ENCODE measurements at places on chromosomes 5 and 9.

DNA sequence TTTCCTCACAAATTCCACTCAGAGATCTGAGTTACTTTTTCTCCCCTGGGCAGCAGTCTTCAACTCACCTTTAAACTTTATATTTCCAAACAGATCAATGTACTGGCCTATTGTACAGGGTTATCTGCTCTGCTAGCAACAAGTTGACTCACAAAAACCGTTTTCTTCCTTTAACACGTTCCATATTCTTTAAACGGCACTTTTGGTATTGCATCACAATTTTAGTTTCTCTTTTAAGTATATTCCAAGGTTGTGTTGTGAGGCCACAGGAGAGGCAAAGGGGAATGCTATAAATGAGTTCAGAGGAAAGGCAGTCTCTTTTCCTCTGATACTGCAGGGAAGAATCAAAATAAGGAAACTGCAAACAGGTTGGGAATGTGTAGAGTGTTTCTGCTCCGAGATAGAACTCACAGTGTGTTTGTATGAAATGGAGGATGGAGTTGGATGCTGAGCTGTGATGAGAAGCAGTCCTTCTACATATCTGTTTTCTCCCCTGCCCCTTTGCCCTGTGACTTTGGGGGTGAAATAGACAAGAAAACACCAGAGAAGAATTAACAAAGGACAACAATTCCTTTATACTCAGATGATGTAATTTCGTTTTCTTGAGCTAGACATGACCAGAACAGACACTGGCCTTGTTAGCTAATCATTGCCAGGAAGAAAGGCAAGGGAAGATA lies 9.9 kb upstream of the ALDOB start:
- no peak for DNase-seq

DNA sequence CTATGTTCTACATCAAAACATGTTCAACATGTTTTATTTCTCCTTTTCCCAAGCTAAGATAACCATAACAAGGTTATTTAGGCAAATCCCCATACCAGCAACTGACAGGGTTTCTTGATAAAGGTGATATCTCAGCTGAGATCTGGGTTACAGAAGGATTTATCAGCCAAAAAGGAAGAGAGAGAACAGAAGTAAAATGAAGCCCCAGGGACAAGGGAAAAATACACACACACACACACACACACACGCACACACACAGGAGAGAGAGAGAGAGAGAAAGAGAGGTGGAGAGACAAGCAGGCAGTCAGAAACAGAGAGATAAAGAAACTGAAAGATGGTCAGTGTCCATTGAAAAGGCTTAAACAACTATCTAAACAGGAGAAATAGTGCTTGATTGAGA lies 19.7 kb upstream of the MLLT3 start:
- DNase-seq, result no peak

DNA sequence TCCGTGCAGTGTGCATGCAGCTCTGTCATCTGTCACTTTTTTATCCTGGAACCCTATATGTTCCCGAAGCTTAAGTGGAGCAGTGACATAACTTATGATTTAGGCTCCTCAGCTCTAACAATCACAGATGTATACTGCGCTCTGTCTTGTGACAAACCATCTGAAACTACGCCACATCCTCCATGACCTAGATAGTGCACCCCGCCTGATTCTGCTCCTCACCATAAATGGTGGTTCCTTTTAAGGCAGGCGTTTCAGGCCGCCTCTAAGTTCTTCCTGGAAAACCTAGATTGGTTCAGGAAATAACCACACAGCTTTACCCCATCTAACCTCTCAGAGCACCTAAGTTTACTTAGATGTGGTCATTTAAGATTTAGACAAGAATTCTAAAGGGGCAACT lies 372.0 kb downstream of the CDH10 start:
- DNase-seq, result no peak

GRCh38 chr5:103441523-103441922 lies 121.1 kb downstream of the NUDT12 start:
- no peak for DNase-seq

DNA sequence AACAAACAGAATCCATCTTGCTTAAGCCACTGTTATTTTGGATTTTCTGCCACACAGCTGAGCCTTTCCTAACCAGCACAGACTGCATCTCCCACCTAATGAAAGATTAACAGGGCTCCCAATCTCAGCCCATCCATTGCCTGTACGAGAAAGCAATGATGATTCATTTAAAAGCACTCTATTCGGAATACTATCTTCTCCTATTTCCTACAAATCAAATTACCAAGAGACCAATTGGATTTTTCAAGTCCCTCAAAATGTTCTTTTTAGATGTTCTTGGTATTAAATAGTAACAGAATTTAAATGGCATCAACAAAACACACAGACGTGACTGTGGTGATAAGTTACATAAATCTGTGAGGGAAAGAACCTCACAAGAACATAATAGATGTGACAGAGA lies 324.1 kb downstream of the AGTPBP1 start:
- no peak for DNase-seq

GRCh38 chr9:14151451-14151850 lies 162.5 kb downstream of the NFIB start:
- no peak for DNase-seq

DNA sequence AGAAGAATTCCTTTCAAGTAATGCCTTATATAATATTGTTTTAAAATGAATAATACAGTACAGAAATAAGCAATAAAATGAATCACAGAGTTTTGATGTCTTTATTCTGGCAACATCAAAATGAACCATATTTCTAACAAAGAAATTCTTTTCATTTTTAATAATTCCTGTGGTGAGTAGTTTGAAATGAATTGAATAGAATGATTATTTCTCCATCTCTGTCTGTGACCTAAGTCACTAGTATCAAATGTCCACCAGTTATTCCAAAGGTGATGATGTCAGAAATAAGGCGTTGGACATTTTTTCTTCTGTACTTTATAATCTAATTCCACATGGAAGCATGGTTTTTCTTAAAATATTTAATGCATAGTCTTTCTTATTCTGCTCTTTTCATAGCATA lies 106.2 kb downstream of the ADAMTSL1 start:
- DNase-seq, result no peak

GRCh38 chr9:90128587-90129190 lies 513.9 kb downstream of the DIRAS2 start:
- DNase-seq, result peak; percentile 10

- DNase-seq, result no peak
Observed at GRCh38 chr9:23537192-23538066, 288.6 kb downstream of the ELAVL2 start.

DNA sequence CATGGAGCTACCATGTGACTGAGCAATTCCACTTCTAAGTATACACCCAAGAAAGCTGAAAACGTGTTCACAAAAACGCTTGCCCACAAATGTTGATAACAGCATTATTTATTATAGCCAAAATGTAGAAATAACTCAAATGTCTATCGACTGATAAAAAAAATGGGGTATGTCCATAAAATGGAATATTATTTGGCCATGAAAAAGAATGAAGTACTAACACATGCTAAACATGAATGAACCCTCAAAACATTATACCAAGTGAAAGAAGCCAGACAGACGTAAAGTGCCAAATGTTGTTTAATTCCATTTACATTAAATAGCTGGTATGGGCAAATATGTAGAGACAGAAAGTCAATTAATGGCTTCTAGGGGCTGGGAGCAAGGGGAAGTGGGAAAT lies 184.9 kb upstream of the IRX2 start:
- DNase-seq, result no peak

GRCh38 chr9:71648453-71648852 lies 119.9 kb downstream of the CEMIP2 start:
- DNase-seq, result no peak

DNA sequence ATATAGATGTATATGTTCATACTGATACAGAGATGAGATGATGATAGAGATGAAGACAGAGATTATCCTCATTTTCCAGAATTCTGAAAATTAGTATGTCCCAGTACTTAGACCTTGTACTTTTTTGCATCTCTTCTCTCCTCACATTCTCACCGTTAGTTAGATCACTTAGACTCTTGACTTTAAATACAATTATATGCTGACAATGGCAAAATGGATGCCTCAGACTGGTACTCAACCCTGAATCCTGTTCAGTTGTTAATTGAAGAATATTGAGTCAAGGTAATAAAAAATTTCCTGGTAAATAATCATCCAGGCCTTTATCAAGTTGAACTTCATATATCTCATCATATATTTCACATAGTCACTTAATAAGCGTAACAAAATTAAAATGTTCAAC lies 505.4 kb downstream of the EFNA5 start:
- DNase-seq, result no peak

DNA sequence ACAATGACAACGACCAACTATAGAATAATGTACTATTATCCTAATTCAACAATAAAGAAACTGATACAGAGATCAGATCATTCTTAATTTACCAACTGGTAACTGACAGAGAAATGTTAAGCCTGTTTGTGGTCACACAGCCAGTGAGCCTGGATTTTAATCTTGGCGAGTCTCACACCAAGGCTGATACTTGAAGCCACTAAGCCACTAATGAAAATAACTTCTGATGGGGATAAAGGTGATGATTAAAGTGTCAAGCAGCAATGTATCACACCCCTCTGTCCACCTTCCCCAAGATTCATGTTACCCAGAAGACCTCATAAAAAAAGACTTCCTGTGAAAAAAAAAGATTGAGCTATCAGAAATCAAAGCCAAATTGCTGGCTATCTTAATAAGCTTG lies 350.5 kb downstream of the SPOCK1 start:
- no peak for DNase-seq

DNA sequence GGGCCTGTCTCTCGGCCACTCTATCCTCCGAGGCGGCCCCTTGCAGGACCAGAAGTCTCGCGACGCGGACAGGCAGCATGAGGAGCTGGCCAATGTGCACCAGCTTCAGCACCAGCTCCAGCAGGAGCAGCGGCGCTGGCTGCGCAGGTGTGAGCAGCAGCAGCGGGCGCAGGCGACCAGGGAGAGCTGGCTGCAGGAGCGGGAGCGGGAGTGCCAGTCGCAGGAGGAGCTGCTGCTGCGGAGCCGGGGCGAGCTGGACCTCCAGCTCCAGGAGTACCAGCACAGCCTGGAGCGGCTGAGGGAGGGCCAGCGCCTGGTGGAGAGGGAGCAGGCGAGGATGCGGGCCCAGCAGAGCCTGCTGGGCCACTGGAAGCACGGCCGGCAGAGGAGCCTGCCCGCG lies 283.5 kb downstream of the ARHGEF28 start:
- no peak for DNase-seq

- no peak for DNase-seq
Observed at GRCh38 chr5:122310889-122311288, 1.1 kb upstream of the SNCAIP start.

DNA sequence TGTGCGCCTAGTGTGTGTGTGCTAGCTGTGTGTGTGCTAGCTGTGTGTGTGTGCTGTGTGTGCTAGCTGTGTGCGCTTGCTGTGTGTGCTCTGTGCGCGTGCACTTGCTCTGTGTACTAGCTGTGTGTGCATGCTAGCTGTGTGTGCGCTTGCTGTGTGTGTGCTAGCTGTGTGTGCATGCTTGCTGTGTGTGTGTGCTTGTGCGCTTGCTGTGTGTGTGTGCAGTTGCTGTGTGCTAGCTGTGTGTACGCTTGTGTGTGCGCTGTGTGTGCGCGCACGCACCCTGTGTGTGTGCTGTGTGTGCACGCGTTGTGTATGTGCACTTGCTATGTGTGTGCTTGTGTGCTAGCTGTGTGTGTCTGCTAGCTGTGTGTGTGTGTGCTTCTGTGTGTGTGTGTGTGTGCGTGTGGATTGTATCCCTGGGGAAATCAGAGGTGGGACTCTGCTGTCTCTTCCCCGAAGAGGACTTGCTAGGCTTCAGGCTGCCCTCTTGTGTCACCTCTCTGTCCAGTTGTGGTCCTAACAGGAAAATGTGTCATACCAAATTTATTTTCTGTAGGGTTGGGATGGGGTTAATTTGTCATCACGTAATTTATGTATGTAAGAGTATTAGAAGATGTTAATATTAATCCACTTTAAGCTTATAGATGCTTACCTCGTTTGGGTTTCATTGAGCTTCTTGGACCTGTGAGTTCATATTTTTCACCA lies 38.9 kb downstream of the TPPP start:
- no peak for DNase-seq

GRCh38 chr9:13026956-13027355 lies 252.1 kb downstream of the LURAP1L start:
- no peak for DNase-seq

- DNase-seq, result no peak
Observed at GRCh38 chr5:95414451-95414850, 23.3 kb downstream of the FAM81B start.

GRCh38 chr5:61637566-61637965 lies 305.5 kb downstream of the ZSWIM6 start:
- no peak for DNase-seq

- peak; percentile 91 for DNase-seq
Observed at GRCh38 chr5:87300744-87301143, 33.1 kb downstream of the RASA1 start.

DNA sequence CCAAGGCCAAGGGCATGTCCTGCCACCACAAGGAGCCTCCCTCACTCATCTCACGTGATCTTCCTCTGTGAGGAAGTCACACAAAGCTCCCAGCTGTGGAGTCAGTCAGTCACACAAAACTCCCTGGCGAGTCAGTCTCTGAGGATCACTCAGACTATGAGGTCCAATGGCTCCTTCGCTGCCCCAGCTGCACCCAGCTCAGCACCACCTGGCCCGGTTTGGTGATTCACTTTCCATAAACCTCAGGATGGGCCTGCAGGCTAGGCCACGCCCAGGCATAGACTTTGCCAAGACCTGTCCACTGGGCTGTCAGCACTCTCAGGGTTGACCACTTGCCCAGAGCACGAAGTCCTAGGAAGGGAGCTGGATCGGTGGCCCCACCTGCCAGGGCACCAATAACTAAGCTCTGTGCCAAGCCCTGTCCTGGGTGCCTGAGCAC lies 233.8 kb downstream of the HSPA4 start:
- peak; percentile 76 for DNase-seq

- DNase-seq, result no peak
Observed at GRCh38 chr9:95286151-95286550, 31.4 kb downstream of the FANCC start.

DNA sequence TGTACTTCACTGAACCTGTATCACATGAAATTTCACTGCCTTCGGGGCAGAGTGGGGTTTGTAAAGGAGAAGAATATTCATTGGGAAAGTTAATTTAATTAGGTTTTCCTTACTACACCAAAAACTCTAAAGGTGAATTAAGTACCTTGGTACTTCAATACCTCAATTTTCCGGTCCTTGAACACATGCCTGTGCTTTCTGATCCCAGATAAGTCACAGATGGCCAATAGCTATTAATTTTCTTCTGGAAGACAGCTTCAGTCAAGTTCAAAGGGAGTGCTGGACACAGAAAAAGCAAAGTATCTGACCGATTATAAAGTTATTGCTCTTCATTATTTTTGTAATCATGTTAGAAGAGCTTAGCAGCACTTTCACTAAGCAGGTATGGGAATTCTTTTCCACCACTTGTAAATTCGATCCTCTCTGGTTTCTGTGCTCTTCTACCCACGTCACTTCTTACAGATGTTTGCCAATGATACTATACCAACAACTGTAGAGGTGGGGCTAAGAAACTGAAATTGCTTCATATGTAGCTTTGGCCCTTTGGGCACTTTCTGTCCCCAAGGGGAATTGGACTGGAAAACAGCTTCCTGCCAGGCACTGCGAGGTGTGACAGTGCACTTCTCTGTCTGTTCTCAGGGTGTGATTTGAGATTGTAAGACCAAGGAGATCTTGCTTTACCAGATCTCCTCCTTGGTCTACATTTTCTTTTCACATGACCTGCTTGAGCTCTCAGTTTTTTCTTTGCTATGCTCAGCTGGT lies 164.0 kb downstream of the CCDC192 start:
- no peak for DNase-seq

Data from suppressor macrophage (primary cell).